CD4-positive, alpha-beta T cell treated with Interleukin-10 for 1 hour (primary cell): ENCODE measurements at places on chromosomes 13 and 19.
A peak's percentile ranks its signal among the peaks of the same experiment; 100 is the strongest.

DNA sequence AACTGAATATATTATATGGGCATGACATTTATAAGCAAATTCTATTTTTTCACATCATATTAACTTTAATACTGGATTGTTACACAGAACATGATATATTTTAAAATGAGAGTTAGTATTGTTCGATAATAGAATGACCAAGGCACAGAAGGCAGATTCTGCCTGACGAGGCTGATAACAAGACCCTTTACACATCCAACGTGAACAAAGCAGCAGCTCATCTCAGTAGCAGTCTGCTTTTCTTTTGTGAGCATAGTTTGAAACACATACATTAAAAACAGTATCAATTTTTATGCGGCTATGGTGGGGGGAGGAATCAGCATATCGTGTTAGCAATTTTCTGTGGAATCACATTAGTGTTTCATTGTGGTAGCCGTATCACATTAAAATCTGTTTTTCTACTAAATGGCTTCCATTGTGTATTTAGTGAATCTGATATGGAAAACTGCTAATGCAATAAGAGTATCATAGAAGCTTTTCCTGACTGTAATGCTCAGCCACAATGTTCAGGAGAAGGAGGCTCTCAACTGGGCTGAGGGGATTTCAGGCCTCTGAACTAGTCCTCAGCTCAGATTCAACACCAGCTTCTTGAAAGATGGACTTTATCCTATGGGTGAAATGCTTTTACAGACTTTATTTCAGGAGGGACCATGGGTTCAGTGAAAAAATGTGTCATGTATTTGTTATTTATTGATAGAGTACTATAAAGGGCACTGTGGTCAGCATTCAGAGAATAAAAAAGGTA is 4.0 kb downstream of the SMAD9 start:
- no peak for DNase-seq

GRCh38 chr19:10829967-10830366 is 6.0 kb downstream of the TMED1 start:
- no peak for DNase-seq

DNA sequence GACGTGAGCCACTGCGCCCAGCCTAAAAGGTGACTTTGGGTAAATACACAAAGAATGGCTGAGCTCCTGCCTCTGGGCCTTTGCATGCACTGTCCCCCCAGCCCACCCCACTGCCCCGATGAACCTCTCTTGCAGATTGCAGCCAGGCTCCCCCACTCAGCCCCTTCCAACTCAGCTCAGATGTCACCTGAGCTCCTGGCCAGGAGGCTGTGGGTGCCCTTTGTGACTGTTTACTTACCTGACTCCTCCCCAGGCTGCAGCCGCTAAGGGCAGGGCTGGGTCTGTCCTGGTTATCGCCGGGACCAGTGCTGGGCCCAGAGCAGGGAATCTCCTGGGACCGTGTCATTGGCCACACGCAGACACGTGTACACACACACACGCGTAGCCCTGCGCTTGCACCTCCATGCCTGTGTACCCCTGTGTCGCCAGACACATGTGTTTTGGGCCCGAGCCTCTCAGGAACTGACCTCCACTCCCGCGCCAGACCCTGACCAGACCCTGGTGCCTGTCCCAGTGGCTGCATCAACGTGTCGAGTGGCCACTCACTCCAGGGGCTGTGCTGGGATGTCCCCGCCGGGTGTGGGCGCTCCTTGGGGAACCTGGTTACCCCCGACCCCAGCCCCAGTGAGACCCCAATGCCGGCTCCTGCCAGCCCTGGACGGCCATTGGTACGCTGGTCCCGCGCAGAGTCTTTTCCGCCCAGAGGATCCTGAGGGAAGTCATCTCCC is 18.7 kb downstream of the EFNA2 start:
- DNase-seq = no peak

DNA sequence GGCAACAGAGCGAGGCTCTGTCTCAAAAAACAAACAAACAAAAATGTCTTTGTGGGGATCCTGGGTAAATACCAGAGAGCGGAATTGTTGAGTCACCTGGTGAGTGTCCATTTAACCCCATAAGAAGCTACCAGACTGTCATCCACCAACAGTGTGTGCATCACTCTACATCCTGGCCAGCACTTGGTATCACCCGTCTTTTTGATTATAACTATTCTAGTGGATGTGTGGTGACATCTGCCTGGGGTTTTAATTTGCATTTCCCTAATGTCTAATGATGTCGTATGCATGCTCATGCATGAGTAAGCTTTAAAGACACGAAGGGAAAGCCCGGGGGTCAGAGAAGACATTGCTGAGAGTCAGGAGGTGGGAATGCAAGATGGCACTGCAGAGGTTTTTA is 126.7 kb upstream of the MRI1 start:
- DNase-seq = no peak

GRCh38 chr13:21413013-21413412 is 46.1 kb downstream of the ZDHHC20 start:
- no peak for DNase-seq

- no peak for DNase-seq
Observed at GRCh38 chr19:29845574-29846176, 33.9 kb downstream of the CCNE1 start.

DNA sequence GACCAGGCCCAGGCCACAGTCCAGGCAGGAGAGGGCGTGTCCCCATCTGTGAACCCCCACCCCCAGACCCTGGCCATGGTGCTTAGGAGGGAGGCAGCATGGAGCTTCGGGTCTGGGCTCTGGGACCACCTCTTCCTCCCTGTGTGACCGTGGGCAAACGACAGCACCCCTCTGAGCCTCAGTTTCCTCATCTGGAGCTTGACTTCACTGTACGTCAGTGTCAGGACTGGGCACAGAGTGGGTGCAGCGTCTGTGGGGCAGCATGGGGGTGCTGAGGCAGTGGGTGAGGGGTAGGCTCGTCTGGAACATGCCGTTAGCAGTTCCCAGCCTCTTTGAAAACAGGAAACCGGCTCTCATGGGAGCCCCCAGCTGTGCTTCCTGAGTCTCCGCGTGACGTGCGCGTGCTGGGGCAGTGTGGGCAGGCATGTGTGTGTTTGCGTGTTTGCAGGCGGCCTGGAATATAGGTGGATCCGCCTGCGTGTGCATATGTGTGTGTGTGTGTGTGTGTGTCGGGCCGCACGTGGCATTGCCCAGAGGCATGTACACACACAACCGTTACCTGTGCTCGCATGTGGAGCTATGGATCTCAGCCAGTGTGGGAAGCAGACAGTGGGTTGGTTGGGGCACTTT is 15.8 kb downstream of the ARRDC2 start:
- DNase-seq = peak; percentile 78

DNA sequence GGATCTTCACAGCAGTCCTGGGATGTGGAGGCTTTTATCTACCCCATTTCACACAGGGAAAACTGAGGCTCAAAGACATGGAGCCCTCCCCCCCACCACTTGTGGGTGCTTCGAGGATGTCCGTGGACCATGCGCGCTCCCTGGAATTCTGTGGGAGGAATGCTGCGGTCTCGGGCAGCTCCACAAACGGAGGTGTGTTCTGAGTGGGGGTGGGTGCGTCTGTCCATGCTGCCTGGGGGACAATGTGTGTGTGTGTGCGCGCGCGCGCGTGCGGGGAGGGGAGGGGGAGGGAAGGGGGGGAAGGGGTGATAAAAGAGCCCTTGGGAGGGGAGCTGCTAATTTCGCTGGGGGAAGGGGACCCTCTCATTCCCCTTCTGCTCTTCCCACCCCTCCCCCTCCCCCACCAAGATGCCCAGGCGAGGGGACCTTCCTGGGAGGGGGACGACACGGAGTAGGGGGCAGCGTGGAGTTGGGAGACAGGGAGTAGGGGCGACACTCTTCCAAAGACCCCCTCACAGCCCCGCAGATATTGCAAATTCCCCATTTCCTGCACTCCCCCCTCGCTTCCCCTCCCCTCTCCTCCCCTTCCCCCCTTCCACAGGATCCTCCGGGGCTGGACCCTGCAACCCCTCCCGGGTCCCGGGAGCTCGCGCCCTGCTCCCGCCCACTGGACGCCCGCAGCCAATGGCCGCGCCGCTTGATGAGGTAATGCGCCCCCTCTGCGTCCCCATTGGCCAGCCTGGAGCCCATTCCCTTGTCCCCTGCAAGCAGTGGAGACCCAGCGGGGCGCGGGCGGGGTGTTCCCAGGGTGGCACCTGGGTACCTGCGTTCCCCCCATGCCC is 18.9 kb upstream of the ZNRF4 start:
- no peak for DNase-seq

DNA sequence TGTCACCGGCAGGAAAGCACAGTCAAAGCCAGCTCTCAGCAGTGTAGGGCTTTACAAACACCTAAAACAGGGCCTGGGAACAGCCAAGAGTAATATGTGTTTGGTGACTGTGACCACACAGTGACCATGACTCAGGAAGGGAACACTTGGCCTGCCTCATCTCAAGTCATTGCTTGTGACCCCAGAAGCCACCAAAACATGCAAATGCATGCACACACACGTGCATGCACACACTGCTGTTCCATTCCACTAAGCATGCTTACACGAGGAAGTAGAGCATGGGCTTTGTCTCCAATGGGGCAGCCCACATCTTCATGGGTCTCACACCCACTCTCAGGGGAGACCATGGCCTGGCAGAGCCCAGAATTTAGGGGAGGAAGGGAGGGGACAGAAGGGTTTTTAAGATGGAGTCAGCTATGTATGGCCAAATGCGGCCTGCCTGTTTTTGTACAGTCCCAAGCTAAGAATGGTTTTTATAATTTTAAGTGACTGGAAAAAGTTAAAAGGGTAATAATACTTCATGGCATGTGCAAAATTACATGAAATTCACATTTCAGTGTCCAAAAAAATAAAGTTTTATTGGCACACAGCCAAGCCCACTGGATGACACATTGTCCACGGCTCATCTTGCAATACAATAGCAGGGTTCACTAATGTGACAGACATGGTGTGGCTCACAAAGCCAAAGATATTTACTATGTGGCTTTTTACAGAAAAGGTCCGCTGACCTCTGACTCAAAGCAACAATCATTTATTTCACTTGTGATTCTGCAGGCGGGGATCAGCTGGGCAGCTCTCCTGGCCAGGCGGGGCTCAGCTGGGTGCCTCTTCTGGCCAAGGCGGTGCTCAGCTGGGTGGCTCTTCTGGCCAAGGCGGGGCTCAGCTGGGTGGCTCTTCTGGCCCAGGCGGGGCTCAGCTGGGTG is 17.3 kb downstream of the ZFR2 start:
- DNase-seq = no peak
